ENCODE measurements at places on chromosomes 4 and X. TPM values are rescaled to one million over a fixed set of nuclear protein-coding genes. Genes with fewer than 3 reads are reported as not detected.

Gene TSR2
- 39.1 TPM for total RNA-seq

Gene RELL1
- total RNA-seq: 15.8 TPM

Gene RBMX
- total RNA-seq: 78.3 TPM

Gene GIMD1
- not detected for total RNA-seq

Gene PLAC1
- not detected for total RNA-seq

- DNase-seq: no peak
Measured at GRCh38 chr4:98568941-98569663, 89.3 kb downstream of the TSPAN5 start.

DNA sequence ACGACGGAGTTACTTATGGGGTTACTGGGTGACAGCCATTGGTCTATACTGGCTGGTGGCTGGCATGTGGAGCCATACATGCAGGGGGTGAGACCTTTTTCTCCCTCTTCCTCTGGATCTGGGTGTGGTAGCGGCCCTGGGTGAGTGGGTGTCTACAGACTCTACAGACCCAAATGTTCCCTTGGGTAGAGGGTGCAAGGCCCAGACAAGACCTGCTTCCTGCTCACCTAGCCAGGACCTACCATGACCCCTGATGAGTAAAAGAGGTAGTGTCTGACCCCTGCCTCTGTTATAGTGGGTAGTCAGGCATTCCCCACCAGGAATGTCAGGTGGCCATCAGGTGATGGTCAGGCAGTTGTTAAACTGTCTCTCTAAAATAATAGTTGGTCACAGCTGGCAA is 66.8 kb downstream of the SLC2A9 start:
- no peak for DNase-seq

DNA sequence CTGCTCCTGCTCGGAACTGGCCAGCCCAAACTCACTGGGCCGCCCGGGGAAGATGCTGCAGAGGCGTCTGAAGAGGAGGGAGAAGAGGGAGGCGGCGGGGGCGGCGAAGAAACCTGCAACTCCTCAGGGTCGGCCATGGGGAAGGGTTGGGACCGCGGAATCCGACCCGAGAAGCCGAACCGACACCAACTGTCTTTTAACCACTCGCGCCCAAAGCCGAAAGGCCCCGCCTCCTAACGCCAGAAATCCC is at the start of gene C4orf46:
Gene C4orf46, minus strand, starts transcription at position 223 of the 250 bp plus-strand sequence. Its CDS starts 86 bp downstream, at position 137.
- DNase-seq: no peak

GRCh38 chr4:3480528-3481112 is 17.5 kb downstream of the DOK7 start:
- peak; percentile 87 for DNase-seq

DNA sequence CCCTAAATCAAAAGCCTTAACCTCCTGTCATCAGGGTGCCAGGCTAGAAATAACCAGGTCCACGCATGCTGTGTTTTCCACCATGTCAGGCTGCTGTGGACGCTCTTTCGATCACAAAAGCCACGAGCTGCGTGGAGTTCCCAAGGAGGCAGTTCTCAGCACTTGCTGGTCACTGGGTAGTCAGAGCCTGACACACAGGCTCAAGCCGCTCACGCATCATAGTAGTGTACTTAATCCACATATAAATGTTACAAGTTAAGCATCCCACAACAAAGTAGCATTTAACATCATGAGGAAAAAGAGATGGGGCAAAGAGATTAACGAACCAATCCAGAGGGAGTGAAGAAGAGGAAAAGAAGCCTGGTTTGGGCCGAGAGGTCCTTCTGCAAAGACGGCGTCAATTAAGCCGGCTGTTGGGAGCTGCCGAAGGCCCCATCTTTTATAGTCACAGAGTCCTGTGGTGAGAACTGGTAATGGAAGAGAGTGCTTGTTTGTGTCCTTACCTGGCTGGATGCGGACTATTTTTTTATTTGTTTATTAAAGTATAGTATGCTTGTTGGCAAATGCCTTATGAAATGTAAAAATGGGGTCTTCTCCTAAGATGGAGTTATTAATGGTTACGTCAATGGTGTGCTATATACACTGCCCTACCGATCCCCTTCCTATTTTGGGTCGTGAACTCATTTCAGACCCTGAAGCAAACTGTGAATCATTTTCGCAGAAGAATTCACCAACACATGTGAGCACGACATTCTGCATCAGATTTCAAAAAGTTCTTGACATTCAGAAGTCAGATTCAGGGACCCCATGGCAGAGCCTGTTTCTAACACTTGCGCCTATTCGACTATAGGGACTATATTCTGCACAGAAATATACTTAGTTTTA is 675 bp downstream of the PRIMPOL start:
- peak; percentile 46 for DNase-seq

- no peak for DNase-seq
Measured at GRCh38 chr4:30924495-30924894, 204.3 kb downstream of the PCDH7 start.

Data from Right ventricle myocardium superior (tissue), 1 donor.